Upper lobe of right lung (tissue), 1 donor: ENCODE measurements at places on chromosomes 7 and 10. TPM values are rescaled to one million over a fixed set of nuclear protein-coding genes. Genes with fewer than 3 reads are reported as not detected.

DNA sequence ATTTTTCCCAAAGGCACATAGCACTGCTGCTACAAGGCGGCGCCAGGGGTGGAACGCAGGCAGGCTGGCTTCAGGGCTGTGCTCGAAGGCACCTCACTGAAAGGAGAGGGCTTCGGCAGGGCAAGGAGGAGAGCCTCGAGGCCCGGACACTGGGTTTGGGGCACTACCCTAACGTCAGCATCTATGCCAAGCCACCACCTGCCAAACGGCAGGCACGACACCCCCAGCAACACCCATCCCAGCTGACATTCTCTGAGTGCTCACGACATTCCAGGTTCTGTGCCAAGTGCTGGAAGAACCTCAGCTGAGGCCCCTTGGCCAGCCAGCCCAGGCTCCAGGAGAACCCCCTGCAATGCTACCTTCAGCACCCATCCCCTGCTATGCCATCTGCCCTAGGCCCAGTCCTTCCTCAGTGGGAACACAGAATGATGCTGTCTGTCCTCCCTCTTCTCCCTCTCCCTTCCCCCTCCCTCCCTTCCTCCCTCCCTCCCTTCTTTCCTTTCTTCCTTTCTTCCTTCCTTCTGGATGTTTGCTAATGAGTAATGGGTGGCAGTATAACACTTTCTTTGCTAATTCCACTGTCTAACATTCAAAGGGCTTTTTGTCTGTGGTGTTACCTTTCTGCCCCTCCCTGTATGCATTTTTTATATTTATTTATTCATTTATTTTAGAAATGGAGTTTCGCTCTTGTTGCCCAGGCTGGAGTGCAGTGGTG, 24.3 kb downstream of the ZCCHC24 start:
- peak overlapping the region; percentile 60 for H3K27ac ChIP-seq
- no peaks in the 10 kb centered on the region for H3K27me3 ChIP-seq
- H3K4me3 ChIP-seq: no peak overlapping the region
- H3K36me3 ChIP-seq: peaks cover 13% of the 10 kb centered on the region
- peaks cover 56% of the 10 kb centered on the region for H3K4me1 ChIP-seq
- DNase-seq: no peak

DNA sequence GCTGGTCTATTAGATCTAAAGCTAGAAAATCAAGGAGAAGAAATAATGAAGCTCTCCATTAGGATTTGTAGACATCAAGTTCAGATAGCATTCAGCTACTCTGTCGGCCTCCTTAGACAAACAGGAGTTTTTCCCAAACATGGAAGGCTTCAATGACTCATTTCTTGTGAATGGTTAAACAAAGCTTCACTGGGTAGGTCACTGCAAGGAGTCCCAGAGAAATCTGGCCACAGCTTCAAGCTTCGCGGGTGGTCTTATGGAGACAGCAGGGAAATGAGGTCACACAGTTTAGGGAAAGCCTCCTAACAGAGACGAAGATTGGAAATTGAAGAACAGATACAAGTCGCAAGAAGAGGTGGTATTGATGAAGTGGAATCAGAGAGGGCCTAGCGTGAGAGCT, 22.6 kb upstream of the LRRC72 start:
- H3K4me1 ChIP-seq: no peaks in the 10 kb centered on the region
- H3K4me3 ChIP-seq: no peak overlapping the region
- H3K27ac ChIP-seq: no peak overlapping the region
- no peaks in the 10 kb centered on the region for H3K27me3 ChIP-seq

DNA sequence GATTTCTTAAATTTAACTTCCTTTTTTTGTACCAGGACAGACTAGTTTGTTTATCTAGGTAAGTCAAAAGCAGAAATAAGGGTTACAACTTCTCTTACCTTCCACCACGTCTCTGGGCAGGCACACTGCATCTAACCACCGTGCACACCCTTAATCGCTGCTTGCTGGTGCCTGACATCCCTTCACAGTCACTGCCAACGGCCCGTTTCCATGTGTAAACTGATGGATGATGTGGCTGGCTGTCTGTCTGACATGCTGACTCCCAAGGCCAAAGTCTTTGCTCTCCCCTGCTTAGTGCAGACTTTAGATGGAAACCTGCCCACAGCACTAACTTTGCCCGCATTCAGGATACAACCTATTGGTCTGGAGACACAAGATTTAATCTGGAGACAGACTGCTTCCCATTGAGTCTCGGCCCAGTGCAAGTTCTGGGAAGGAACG, 1.1 kb downstream of the TMEM273 start:
- H3K4me3 ChIP-seq: peak overlapping the region; percentile 48
- H3K4me1 ChIP-seq: peaks cover 33% of the 10 kb centered on the region
- H3K36me3 ChIP-seq: no peaks in the 10 kb centered on the region
- DNase-seq: peak; percentile 45
- H3K27me3 ChIP-seq: no peaks in the 10 kb centered on the region

GRCh38 chr10:42836771-42837468, 54.3 kb downstream of the BMS1 start:
- no peak overlapping the region for H3K27ac ChIP-seq
- peaks cover 4% of the 10 kb centered on the region for H3K4me1 ChIP-seq
- H3K36me3 ChIP-seq: peaks cover 8% of the 10 kb centered on the region
- DNase-seq: no peak
- H3K27me3 ChIP-seq: peaks cover 19% of the 10 kb centered on the region
- peak overlapping the region; percentile 30 for H3K4me3 ChIP-seq

DNA sequence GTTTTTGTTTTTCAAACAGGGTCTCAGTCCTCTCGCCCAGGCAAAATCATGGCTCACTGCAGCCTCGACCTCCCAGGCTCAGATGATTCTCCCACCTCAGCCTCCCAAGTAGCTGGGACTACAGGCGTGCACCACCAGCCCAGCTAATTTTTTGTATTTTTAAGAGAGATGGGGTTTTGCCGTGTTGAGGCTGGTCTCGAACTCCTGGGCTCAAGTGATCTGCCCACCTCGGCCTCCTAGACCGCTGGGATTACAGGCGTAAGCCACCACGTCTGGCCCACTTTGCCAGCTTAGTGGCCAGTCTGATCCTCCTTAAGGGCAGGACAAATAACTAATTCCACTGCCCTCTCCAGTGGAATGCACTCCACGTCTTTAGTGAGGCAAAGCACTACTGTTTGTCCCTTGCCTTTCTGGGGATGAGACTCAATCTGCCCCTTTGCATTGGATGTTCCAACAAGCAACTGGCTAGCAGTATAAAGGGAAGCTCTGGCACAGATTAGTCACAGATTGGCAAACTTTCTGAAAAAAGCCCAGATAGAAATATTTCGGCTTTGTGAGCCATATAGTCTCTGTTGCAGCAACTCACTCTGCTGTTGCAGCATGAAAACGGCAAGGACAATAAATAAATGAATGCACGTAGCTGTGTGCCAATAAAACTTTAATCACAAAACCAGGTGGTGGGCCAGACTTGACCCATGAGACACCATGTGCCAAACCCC, 143.8 kb upstream of the RHEB start:
- H3K4me1 ChIP-seq: peaks cover 16% of the 10 kb centered on the region
- no peaks in the 10 kb centered on the region for H3K36me3 ChIP-seq
- no peaks in the 10 kb centered on the region for H3K27me3 ChIP-seq
- DNase-seq: no peak
- no peak overlapping the region for H3K27ac ChIP-seq
- H3K4me3 ChIP-seq: no peak overlapping the region

DNA sequence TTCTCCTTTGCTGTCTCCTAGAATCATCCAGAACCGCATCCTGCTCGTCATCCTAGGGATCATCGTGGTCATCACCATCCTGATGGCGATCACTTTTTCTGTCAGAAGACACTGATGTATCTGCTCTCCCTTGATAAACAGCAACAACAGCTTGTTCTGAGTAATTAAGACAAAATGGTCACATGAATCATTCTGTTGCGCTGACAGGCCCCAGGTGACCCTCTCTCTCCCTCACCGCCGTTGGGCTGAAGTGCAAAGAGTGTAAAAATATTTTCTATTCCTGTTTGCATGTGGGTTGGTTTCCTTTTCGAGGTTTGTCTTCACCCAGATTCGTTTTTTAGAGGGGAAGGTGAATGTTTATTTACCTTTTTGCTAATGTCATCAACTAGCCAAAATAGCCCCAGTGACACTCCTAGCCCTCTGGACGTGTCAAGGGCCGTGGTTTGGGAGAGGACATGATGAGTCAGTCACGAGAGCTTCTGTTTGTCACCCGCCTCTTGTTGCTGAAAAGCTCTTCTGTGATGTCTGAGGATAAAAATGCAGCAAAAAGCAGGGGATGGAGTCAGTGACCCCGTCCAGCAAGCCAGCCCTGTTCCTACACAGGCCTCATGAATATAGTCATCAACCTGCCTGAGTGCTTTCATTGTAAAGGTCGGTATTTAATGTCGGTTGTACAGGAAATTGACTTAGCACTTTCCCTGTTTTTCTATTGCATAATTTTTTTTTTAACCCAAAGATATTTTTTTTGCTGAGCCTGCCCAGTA, 134.6 kb upstream of the TCF7L2 start:
- H3K4me3 ChIP-seq: no peak overlapping the region
- H3K4me1 ChIP-seq: peaks cover 12% of the 10 kb centered on the region
- H3K36me3 ChIP-seq: no peaks in the 10 kb centered on the region
- no peaks in the 10 kb centered on the region for H3K27me3 ChIP-seq
- DNase-seq: no peak
- no peak overlapping the region for H3K27ac ChIP-seq

DNA sequence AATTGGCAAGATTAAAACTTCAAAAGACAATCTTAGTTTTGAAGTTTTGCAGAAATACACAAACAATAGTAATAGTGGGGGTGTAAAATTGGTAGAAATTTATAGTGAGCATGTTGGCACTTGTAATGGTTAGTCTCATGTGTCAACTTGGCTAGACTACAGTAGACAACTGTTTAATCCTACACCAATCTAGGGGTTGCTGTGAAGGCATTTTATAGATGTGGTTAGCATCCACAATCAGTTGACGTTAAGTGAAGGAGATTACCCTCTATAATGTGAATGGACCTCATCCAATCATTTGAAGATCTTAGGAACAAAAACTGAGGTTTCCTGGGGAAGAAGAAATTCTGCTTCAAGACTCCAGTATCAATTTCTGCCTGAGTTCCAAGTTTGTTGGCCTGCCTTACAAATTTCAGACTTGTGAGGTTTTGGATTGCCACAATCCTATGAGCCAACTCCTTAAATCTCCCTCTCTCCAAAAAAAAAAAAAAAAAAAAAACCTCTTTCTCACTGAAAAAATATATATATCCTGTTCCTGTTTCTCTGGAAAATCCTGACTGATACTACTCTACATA, 531.6 kb upstream of the IGFBP3 start:
- H3K36me3 ChIP-seq: no peaks in the 10 kb centered on the region
- no peak overlapping the region for H3K4me3 ChIP-seq
- no peaks in the 10 kb centered on the region for H3K27me3 ChIP-seq
- no peak for DNase-seq
- no peak overlapping the region for H3K27ac ChIP-seq
- H3K4me1 ChIP-seq: no peaks in the 10 kb centered on the region

DNA sequence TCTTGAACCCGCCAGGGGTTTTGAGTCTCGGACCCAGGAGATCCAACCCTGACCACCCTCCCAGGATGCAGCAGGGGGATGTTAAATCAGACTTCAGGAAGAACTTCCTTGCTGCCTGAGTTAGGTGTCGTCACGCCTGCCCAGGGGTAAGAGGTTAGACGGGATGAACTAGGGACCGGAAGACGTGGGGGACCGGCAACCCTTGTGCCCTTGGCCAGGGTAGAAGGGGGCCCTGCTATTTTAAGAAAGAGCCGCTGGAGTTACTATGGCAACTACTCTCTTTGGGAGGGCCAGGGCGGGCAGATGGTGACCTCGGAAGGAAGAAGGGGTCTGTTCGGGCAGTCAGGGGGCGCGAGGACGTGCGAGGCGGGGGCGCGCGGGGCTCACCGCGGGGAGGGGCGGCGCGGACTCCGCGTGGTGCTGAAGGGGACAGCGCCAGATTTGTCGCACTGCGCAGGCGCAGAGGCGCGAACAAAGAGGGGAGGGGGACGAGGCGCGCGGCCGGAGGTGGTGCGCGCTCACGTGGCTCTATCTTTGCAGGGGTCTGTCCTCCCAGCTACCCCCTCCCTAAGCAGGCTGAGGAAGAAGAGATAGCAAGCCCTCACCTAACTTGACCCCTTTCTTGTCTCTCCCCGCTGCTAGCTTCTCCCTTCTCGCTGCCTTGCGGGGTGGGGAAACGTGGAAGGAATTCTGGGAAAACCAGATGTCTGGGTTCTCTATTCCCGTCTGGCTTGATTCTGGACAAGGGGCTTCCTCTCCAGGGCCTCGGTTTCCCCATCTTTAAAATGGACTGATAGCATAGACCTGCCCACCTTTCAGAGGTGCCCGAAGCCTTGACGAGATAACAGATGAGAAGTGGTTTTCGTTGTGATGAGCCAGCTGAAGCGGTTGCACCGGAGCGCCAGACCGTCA, 940 bp upstream of the PSD start:
- peak overlapping the region; percentile 81 for H3K4me3 ChIP-seq
- H3K4me1 ChIP-seq: peaks cover 32% of the 10 kb centered on the region
- no peak for DNase-seq

- no peak overlapping the region for H3K27ac ChIP-seq
- no peak overlapping the region for H3K4me3 ChIP-seq
- H3K36me3 ChIP-seq: no peaks in the 10 kb centered on the region
- no peak for DNase-seq
- no peaks in the 10 kb centered on the region for H3K27me3 ChIP-seq
- H3K4me1 ChIP-seq: no peaks in the 10 kb centered on the region
These were observed 187.0 kb upstream of the SLC26A5 start for GRCh38 chr7:103632972-103633371.

DNA sequence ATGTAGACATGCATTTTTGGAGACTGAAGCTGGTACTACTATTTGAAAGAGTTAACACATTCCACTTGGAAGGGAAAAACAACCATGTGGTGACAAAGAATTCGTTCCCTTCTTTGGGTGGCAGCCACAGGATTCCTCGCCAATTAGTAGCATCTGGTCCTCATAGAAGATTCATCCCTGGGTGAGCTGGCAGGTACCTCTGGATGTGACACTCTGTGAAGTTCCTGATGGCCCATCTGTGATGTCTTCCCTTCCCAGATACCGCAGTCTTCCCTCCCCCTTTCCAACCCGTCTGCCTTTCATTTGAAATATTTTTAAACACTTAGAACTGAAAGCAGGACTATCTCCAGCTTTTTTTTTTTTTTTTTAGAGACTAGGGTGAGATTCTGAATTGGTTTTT, 569.5 kb downstream of the TYW1 start:
- no peak for DNase-seq
- no peaks in the 10 kb centered on the region for H3K4me1 ChIP-seq
- H3K4me3 ChIP-seq: no peak overlapping the region
- H3K27ac ChIP-seq: no peak overlapping the region

Gene MYH16
- total RNA-seq: not detected
